ENCODE measurements at places on chromosomes 5 and 9.

- no peak for DNase-seq
These were observed 151.9 kb downstream of the SPATA31D1 start for GRCh38 chr9:82140471-82140870.

DNA sequence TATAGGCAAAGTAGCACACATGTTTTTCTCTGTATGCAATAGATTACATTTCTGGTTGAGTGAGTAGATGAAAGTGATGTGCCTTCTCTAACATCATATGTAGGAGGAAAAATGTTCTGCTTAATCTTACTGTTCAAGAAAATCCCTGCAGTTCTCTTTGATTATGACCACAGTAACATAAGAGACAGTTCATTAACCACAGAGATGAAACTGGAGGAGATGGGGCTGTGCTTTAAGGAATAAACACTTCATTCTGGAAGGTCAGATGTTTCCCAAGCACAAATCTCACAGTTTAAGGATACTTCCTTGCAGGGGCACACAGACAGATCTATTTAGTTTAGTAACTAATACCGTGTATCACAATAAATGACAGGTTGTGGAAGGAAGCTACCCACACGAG is 150.2 kb downstream of the SEMA5A start:
- DNase-seq = no peak

- no peak for DNase-seq
These were observed 1.1 kb downstream of the HRCT1 start for GRCh38 chr9:35906923-35907699.

- DNase-seq = no peak
These were observed 294.4 kb downstream of the MARCHF11 start for GRCh38 chr5:15885156-15885555.

GRCh38 chr9:102867488-102867887 is 127.6 kb upstream of the CYLC2 start:
- DNase-seq = no peak

Data from stimulated activated CD4-positive, alpha-beta T cell treated with anti-CD3 and anti-CD28 coated beads, Interleukin-2, amount 100 ng/mL, for 24 hours (primary cell).